NCI-H748 treated with DMSO at 0.1 percent for 48 hours (cell line): ENCODE measurements at places on chromosomes 12 and 14.

DNA sequence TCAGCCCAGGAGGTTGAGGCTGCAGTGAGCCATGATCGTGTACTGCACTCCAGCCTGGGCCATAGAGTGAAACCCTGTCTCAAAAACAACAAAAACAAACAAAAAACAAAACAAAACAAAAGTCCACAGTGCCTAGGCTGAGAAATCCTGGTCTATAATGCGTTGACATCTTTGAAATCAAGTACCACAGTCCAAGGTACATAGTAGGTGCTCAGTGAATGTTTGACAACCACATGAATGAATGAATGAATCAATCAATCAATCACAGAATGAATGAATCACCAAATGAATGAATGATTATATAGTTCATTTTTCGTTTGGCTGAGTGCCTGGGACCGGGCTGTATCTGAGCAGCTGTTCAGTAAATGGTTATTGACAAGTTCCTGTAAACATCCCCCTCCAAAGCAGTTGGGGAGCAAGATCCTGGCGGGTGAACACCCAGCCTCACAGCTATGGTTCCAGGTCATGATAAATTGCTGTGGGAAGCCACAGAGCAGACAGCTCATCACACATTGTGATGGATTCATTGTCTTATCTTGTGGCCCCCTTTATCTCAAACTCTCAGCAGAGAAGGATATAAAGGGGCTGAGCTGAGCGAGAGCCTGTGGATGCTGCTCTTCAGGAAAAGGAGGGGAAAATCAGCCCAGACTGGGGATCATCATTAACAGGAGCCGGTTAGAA, 30.4 kb upstream of the IFT81 start:
- no peak for DNase-seq

GRCh38 chr12:95740751-95741150, 49.8 kb downstream of the NTN4 start:
- DNase-seq = no peak

DNA sequence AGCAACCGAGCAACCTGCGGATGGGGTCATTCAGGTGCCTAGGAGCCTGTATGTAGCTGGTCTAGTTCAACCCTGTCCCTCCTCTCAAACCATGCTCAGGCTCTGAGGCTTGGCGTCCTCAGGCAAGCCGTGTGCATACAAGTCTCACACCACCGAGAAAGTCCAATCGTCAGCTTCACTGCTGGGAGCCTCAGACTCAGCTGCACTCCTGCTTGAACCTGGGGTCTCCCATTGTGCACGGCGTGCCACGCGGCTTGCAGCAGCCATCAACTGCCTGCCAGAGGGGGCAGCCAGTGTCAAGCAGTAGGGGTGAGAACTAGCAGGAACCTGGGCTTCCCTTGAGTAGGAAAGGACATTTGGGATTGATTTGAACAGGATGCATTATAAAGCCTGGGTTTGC, 1064.6 kb downstream of the BCL11B start:
- DNase-seq = no peak

- no peak for DNase-seq
Observed at GRCh38 chr14:73008501-73008900, 18.4 kb downstream of the ZFYVE1 start.

- DNase-seq = no peak
Observed at GRCh38 chr12:46609273-46609623, 216.5 kb downstream of the SLC38A4 start.

- no peak for DNase-seq
Observed at GRCh38 chr12:20194171-20194570, 174.2 kb upstream of the PDE3A start.

GRCh38 chr12:123502163-123502704, 31.3 kb downstream of the RILPL1 start:
- no peak for DNase-seq

- DNase-seq = no peak
Observed at GRCh38 chr12:132596016-132596415, 14.4 kb downstream of the LRCOL1 start.

DNA sequence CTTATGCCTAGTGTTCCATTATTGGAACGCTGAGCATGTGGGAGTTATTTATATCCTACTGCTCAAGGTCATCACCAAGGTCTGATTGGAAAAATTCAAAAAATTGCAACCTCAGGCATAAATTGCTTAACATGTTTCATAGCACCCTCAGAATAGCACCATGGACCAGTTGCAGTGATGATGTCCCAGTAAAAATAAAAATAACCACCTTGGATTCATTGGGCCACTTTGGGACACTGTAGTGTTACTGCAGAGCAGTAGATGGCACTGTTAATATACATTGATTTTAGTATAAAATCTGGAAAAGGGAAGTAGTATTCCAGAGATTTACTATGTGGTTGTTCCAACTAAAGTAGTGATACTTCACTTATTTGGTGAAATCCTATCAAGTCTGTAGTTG, 31.0 kb upstream of the PTCSC3 start:
- DNase-seq = peak; percentile 54

DNA sequence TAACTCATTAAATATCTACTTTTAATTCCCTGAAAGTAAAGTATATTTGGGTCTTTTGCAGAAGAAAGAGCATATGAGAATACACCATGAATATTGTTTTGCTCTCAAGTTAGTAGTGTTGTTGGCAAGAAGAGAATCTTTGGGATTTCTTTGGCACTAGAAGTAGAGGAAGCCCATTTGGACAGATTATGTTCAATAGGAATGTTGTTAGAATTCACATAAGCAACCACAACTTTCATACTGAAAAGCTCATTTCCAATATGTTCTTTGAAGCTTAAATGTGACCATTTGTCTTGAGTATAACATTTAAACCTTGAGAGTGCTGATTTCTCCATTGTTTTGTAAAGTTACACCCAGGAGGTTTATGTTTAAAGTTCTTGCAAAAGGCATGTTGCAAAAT, 37.6 kb downstream of the PLEKHG7 start:
- DNase-seq = no peak

DNA sequence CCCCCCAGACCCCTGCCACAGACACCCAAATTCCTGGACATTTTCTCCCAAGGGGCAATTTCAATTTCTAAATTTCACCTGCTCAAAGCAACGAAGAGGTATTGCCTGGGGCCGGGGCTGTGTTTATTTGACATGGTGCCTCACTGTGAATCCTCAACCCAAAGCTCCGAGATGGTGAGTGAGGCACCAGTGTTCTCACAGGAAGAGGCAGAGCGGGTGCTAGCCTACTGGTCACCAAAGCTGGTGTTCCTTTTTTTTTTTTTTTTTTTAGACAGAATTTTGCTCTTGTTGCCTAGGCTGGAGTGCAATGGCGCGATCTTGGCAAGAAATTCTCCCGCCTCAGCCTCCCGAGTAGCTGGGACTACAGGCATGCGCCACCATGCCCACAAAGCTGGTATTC, 14.8 kb upstream of the SH2B3 start:
- no peak for DNase-seq

- no peak for DNase-seq
Observed at GRCh38 chr12:48447755-48448154, 24.6 kb upstream of the ANP32D start.

GRCh38 chr12:84572196-84572595, 340.4 kb downstream of the SLC6A15 start:
- no peak for DNase-seq

DNA sequence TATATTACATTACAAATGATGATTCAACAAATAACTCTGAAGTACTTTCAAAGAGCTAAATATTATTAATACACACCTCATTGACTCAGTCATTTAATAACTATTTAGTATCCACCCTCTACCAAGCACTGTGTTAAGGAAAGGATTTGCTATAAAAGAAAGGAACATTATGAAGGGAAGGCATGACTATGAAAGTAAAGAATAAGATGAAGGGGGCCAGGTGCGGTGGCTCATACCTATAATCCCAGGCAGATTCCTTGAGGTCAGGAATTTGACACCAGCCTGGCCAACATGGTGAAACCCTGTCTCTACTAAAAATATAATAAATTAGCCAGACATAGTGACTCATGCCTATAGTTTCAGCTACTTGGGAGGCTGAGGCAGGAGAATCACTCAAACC, 107.9 kb downstream of the PLCZ1 start:
- DNase-seq = no peak

DNA sequence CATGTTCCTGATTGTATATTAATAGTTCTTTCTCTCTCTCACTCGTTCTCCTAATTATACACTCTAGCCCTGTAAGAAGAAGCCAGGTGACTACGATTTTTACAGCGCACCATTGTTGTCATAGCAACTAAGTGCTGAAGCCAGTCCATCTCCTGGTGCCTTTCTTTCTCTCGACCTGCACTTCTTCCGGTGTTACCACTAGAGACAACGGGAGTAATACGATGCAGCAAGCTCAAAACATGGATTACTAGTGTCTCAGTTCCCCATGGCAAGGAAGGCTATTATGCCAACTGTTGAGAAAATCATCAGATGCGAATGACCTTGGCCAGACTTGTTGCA, 40.8 kb upstream of the DCD start:
- DNase-seq = peak; percentile 69

- no peak for DNase-seq
Observed at GRCh38 chr12:53102883-53103807, at the start of gene SOAT2. Gene SOAT2, plus strand, starts transcription at chr12:53103486. Its CDS starts 92 bp downstream, at chr12:53103578.

DNA sequence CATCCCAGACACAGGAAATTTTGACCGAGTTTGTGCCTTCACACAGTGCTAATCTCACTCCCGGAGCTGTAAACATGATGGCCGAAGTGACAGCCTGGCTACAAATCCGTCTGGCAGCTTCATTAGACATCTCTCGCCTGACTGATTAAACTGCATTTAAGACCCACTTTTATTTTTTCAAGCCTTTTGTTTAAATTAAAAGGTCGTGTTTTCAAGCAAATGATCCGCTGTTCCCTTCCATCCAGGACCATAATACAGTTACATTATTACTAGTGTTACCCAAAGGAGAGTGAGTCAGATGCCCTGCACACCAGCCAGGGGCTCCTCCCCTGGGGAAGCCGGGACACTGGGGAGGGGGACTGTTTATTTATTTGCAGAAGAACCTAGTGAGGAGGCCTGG, 200.2 kb downstream of the EXOC5 start:
- DNase-seq = no peak

- DNase-seq = no peak
Observed at GRCh38 chr12:94027561-94027960, 120.8 kb upstream of the PLXNC1 start.

GRCh38 chr12:101719566-101719965, 19.7 kb downstream of the SYCP3 start:
- no peak for DNase-seq

GRCh38 chr14:28745176-28745575, 21.4 kb upstream of the FOXG1 start:
- no peak for DNase-seq

DNA sequence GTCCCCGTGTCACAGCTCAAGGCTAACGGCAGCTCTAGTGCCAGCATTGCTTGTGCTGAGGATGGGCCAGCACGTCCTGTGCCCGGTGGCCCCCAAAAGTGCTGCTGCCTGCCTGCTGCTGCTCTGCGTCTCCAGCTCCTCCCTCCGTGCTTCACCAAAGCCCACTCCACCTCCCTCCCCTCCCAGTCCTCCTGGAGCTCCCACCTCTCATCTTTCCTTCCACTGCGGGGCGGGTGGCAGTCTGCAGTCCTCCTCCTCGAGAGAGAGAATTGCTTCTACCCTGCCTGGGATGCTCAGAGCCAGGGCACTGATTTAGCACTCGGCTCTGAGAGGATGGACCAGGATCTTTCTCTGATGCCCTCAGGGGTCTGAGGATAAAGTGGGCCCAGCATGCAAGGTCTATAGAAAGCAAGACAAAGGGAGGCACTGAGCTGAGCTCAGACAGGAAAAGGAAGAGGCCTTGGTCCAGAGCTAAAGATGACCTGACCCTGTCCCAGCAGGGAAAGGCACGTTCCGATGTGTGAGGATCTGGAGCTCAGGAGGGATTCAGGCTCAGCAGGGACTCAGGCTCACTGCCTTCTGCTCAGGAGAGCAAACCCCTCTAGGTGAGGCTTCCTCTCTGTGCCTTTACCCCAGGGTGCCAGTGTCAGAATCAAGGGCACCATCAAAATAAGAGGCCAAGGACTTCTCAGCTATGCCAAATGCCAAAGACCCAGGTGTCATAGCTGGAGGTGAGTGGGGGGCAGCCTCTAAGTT, 113.1 kb upstream of the FKBP4 start:
- DNase-seq = no peak

- no peak for DNase-seq
Observed at GRCh38 chr12:109687250-109687649, 26.4 kb upstream of the FAM222A start.

DNA sequence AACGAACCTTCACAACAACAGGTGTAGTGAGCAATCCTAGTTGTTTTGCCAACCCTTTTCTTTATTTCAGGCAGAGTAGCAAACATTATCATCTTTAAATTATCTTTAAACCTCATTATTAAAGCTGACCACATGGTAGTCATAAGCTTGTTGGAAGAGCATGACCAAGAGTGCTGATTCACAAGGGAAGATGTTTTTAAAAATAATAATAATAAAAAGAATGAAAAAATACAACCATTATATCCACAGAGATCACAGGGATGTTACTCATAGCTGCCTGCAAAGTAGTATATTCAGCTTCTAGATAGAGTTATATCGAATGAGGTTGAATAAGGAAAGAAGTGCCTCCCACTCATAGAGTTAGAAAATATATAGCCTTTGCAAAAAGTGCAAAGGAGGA, 101.0 kb upstream of the FLRT2 start:
- DNase-seq = no peak

DNA sequence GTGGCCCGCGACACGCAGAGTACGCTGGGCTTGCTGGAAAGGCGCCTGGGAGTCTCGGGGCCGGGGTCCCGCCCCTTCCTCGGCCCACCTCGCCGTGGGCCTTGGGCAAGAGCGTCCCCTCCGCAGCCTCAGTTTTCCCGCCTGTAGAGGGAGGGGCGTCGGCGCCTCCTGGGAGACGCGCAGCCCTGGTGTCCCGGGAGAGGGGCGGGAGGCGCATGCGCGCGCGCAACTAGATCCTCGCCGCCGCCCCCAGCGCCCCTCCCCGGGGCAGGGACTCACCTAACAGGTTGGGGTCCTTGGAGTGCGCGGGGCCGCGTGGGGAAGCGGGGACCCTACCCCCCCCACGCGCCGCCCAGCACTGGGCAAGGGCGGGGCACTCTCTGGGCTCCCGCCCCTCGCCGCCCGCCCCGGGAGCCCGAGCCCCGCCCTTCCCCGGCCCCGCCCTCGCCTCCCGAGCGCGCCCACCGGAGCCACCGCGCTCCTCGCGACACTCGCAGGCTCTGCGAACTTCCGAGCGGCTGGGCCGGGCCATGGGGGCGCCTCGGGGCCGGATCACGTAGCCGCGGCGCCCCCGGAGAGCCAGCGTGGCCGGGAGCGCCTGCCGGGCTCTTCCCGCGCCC, at the start of gene KIF26A:
KIF26A (plus strand) TSS at position 490 of the 620 bp plus-strand sequence. CDS start 136 bp downstream, outside the sequence.
- peak; percentile 54 for DNase-seq

- no peak for DNase-seq
Observed at GRCh38 chr12:47574252-47575021, 131.4 kb downstream of the RPAP3 start.

DNA sequence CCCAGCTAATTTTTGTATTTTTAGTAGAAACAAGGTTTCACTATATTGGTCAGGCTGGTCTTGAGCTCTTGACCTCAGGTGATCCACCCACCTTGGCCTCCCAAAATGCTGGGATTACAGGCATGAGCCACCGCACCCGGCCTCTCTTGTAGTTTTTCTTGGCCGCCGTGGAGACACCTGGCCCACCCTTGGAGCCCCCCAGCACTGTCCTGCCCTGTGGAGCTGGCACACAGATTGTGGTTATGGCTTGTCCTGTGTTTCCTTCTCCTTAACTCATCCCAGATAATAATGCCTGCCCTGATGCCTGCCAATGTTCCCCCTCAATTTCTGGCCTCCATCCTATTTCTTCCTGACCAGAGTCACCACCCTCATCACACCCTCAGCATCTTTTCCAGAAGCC, 57.9 kb downstream of the CHGA start:
- DNase-seq = no peak

- DNase-seq = no peak
Observed at GRCh38 chr12:67691220-67691619, 42.7 kb downstream of the DYRK2 start.
